ENCODE measurements at places on chromosomes 2 and 18. TPM values are rescaled to one million over a fixed set of nuclear protein-coding genes. Genes with fewer than 3 reads are reported as not detected.

The SLC16A14 gene
- 4.4 TPM for polyA plus RNA-seq

The DYSF gene
- not detected for polyA plus RNA-seq

The ANKRD30B gene
- not detected for polyA plus RNA-seq

The NEU2 gene
- polyA plus RNA-seq = not detected

The POTEC gene
- polyA plus RNA-seq = not detected

The NCKAP5 gene
- polyA plus RNA-seq = 0.09 TPM

The PROKR1 gene
- polyA plus RNA-seq = not detected

The GKN1 gene
- not detected for polyA plus RNA-seq

The ACVR1C gene
- polyA plus RNA-seq = not detected

The TUBA3E gene
- polyA plus RNA-seq = not detected

The RPL37A gene
- 2,934 TPM for polyA plus RNA-seq

The ALPI gene
- polyA plus RNA-seq = not detected

The B3GNT7 gene
- polyA plus RNA-seq = 4.5 TPM

The CPO gene
- not detected for polyA plus RNA-seq

The RNF152 gene
- polyA plus RNA-seq = not detected

The PRKAG3 gene
- polyA plus RNA-seq = not detected

The MPP4 gene
- not detected for polyA plus RNA-seq

The C18orf63 gene
- not detected for polyA plus RNA-seq

The CENPO gene
- polyA plus RNA-seq = 34.3 TPM

The NEB gene
- 0.47 TPM for polyA plus RNA-seq

The FAM237A gene
- polyA plus RNA-seq = not detected

The DOK6 gene
- polyA plus RNA-seq = 0.09 TPM

The STPG4 gene
- polyA plus RNA-seq = not detected

The UGT1A9 gene
- 0.07 TPM for polyA plus RNA-seq

The TEKT4 gene
- polyA plus RNA-seq = 0.63 TPM

The HS1BP3 gene
- 4.3 TPM for polyA plus RNA-seq

The TTN gene
- polyA plus RNA-seq = 4.0 TPM

The MAP3K19 gene
- not detected for polyA plus RNA-seq

The IMMT gene
- 149 TPM for polyA plus RNA-seq

The CYRIA gene
- polyA plus RNA-seq = 11.4 TPM

The EMILIN1 gene
- polyA plus RNA-seq = 1.8 TPM

The KIAA1328 gene
- polyA plus RNA-seq = 5.0 TPM

The RAB3GAP1 gene
- 16.7 TPM for polyA plus RNA-seq

The PDCD1 gene
- 1.9 TPM for polyA plus RNA-seq

The CYP26B1 gene
- polyA plus RNA-seq = not detected

The GCFC2 gene
- polyA plus RNA-seq = 36.5 TPM

The MTCL1 gene
- not detected for polyA plus RNA-seq

The LRP2 gene
- not detected for polyA plus RNA-seq

The SCYGR4 gene
- polyA plus RNA-seq = not detected

The BMP10 gene
- not detected for polyA plus RNA-seq

The ST8SIA5 gene
- polyA plus RNA-seq = 0.19 TPM

The C2orf72 gene
- polyA plus RNA-seq = not detected
